ENCODE measurements at places on chromosomes 16 and 17.
A peak's percentile ranks its signal among the peaks of the same experiment; 100 is the strongest.

DNA sequence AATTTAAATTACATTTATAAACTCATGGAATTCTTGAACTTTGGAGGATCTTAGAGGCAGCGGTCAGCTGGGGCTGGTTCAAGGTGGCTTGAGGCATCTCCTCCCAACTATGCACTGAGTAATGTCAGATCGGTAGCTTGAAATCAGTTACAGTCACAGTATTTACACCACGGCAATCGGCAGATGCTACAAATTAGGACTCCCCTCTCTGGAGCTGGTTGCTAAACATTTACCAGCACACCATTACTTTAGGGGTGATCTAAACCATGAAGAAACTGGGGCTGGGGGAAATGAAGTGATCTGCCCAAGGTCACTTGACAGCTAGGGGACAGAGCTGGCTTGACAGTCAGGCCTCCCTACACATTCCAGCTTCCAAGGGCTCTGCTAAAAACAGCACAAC lies 137.6 kb downstream of the IRX3 start:
- no peak for DNase-seq

DNA sequence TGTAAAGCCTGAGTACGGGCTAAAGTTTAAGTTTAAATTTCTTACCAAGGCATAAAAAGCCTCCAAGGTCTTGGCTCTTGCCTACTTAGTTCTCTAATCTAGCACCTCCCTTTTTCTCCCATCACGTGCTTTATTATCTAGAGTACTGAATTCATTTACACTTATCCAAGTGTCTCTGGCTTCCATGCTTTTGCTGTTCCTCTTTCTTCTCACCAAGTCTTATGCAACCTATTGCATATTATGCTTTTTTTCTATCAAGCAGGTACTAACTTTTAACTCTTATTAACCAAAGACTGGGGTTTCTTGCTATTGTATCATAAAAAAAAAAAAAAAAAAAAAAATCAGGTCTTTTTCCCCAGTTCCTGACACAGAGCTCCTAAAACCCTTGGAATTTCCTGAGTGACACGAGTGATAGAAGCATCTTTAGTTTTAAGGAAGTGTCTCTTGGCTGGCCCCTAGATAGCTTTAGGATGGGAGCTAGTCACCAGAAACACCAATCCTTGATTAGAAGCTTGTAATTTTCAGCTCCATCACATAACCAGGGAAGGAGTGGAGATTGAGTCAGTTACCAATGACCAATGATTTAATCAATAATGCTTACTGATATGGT lies 44.9 kb downstream of the SSH2 start:
- no peak for DNase-seq

DNA sequence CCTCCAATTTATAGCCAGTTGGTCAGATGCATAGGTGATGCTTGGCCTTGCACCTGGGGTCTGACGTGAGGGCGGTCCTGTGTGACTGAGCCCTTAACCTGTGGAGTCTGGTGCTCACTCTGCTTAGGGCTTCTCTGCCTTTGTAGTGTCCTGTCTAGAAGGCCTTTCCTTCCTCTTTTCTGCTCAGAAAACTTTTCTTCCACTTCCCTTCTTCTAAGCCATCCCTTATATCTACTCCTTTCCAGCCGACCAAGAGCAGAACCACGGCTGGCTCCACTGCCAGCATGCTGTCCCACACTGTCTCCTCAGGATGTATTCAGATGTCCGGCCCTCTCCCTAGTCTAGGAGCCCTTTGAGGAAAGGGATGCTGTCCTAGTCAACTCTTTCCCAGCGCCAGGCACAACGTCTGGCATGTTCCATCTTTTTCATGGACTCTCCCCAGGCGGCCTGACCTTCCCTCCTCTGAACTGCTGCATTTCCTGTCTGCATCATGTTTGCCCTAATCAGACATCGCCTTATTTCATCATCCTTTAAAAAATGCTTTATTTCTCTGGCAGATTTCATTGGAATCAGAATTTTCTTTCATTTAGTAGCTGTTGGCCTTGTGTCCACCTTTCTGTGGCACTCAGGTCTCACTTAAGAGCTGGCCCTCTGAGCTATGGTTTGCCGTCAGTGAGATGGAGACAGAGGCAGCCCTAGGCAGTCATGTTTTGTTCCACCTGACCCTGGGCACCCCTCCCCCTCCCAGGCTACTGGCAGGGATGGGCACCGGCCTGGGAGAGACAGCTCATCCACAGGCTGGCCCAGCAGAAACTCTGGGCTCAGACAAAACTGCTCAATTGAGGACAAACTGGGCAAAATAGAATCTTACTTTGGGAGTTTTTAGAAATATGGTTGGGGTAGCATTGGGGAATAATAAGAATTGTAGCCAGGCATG lies 15.5 kb upstream of the BRCA1 start:
- DNase-seq = no peak

DNA sequence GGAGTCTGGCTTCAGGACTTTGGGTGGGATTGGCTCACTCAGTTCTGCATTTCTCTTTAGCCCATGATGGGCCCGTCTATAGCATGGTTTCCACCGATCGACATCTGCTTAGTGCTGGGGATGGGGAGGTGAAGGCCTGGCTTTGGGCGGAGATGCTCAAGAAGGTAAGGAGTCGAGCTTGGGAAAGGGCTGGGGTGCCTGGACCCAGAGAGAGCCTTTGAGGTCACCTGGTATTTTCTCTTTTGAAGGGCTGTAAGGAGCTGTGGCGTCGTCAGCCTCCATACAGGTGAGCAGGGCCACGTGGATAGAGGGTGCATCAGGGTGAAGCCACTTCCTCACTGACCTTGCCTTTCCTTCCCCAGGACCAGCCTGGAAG lies 2.2 kb downstream of the THOC6 start:
- no peak for DNase-seq

DNA sequence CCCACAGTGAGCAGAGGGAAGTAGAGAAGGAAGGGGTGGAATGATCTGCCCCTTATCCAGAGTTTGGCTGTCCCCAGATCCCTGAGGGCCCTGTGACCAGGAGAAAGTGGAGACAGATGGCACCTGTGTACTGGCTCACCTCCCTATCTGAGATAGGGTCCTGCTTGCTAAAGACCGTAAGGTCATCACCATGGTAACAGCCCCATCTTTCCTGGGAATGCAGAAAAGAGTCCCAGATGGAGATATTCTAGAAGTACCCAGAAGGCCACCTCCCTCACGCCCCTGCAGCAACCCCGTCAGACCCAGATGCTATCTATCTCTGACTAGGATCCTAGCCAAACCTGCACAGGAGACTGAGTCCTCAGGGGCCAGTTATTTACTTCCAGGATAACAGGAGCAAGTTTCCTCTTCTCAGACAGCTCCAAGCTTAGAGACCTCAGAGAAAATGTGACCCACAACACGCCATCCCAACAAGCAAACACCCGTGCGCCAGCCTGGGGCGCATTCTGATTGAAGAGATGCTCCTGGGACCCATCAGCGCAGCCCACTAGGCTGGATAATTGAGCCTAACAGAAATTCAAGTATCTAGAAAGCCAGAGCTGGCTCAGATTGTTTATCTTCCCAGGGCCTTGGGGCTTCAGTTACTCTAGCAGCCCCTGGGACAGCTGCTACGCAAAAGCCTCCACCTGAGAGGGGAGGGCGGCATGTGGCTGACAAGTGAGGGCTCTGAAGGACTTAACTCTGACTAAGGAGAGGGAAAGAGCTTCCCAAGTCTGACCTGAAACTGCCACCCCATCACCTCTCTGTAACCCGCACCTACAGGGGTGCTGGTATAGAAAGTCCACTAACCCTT lies 1.9 kb downstream of the ORMDL3 start:
- no peak for DNase-seq

DNA sequence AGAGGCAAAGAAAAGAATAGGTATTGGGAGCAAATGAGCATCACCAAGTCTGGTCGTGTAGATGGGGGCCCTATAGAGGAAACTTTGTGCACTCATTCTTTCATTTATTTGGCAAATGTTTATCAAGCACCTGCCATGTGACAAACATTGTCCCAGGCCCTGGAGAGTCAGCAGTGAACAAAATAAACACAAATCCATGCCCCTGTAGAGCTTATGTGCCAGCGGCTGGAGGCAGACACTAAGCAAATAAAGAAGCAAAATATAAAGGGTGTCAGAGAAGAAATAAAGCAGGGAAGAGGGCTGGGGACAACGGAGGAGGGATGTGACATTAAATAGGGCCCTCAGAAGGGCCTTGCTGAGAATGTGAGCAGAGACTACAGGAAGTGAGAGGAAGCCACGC lies 45.5 kb downstream of the KATNIP start:
- DNase-seq = no peak

- DNase-seq = no peak
These were observed 329.9 kb downstream of the KCNJ2 start for GRCh38 chr17:70499067-70499786.

DNA sequence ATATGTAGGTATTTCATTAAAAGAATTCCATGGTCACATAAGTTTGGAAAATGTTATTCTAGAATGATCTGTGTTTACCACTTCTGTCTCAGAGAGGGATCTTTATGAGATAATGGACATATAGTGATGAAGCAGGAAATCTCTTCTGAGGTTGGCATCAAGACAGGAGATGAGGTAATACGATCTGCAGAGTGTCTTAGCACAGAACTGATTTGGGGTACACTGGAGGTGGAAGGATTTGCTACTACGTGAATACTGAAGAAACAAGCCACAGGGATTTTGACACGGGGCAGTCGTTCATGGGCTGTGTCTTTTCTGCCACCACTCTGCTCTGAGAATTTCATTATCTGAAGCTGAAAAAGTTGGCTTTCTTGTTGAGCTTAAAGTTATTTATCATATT lies 5.5 kb downstream of the CBFB start:
- DNase-seq = no peak

- DNase-seq = no peak
These were observed 4.4 kb downstream of the SOX9 start for GRCh38 chr17:72125226-72125651.

GRCh38 chr17:19578545-19578944 lies 44.9 kb downstream of the SLC47A1 start:
- no peak for DNase-seq

- no peak for DNase-seq
These were observed 1603.8 kb downstream of the CDH8 start for GRCh38 chr16:60432472-60432871.

DNA sequence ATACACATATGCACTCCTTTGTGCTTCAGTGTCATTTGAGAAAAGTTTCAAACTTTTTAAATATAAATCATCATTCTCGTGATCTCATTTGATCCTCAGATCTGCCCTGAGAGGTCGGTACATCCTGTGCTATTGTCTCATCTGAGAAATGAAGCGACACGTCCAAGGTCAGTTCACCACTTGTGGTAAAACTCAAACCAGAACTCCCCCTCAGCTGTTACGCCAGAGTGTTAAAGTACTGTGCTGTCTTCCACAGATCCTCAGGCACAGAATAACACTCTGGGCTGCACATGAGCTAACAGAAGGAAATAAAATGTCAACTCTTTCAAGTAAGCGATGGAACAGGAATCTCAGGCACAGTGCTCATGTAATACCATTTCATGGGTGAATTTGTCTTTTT lies 31.4 kb downstream of the ANKFN1 start:
- DNase-seq = no peak

DNA sequence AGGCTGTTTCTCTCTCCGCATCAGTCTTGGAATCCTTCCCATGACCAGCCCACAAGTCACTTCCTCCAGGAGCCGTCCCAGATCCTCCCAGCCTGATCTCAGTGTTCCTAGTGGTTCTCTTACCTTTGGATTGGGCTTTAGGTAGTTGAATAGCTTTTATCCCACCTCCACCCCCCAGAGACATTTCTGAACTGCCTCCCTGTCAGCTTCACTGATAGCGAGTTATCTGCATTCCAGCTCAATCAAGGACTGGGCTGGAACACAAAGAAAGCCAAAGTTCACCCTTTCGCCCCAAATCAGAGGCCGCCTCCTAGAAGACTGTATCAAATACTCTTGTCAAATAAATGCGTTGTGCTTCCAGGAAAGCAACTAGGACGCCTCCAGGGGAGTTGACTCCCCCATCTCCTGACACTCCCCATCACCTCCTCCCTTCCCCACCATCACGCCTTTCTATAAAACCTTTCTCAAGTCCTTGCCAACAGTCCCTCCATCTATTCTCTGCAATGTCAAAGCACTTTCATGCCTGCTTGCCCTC lies 72.7 kb downstream of the TMEM132E start:
- no peak for DNase-seq

- DNase-seq = no peak
These were observed 416 bp downstream of the MT1H start for GRCh38 chr16:56669840-56670619.

- no peak for DNase-seq
These were observed 89.1 kb upstream of the TBX2 start for GRCh38 chr17:61310590-61310989.

- DNase-seq = no peak
These were observed 57.0 kb upstream of the KIFC3 start for GRCh38 chr16:57859331-57859730.

- DNase-seq = peak; percentile 51
These were observed 23.8 kb downstream of the SPHK1 start for GRCh38 chr17:76408037-76408849.

- DNase-seq = no peak
These were observed 520.4 kb downstream of the WWOX start for GRCh38 chr16:78619811-78620210.

- DNase-seq = no peak
These were observed 502.4 kb upstream of the CDH11 start for GRCh38 chr16:65624229-65624628.

- DNase-seq = peak; percentile 43
These were observed 94.6 kb downstream of the RGS9 start for GRCh38 chr17:65231662-65232335.

DNA sequence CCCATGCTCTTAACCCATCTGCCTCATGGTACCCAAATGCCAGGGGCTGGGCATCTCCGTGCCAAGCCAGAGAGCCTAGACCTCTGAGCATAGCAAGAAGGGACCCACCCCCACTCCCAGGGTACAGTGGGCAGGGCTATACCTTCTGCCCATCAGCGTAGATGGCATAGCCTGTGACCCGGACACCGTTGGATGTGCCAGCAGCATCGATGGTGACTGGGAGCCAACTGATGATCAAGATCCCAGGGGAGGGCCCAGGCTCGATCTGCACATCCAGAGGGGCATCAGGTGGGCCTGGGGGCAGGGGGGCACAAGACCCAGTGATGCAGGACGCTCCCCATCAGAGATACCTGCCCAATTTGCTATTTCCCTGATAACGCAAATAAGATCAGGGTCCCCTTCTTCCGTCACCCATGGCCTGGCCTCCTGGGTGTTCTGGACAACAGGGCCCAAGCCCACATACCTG lies 17.1 kb downstream of the TSPOAP1 start:
- DNase-seq = peak; percentile 6
